G401 (cell line): ENCODE measurements at places on chromosomes 11 and 22. TPM values are rescaled to one million over a fixed set of nuclear protein-coding genes. Genes with fewer than 3 reads are reported as not detected.

Gene CCDC15
- 2.6 and 3.8 TPM in 2 replicates for total RNA-seq

Gene HBE1
- total RNA-seq = not detected in 2 replicates

Gene GPHA2
- total RNA-seq = 0.54 and 0.80 TPM in 2 replicates

Gene ACTN3
- 32.1 and 42.0 TPM in 2 replicates for total RNA-seq

Gene INPP5J
- 0.74 and 3.0 TPM in 2 replicates for total RNA-seq

Gene RTCB
- 181 and 217 TPM in 2 replicates for total RNA-seq

Gene ADM
- total RNA-seq = 209 and 276 TPM in 2 replicates

Gene GAS2L1
- total RNA-seq = 13.2 and 26.3 TPM in 2 replicates

Gene AQP11
- 0.47 TPM in 1 of 2 replicates, not detected in the other for total RNA-seq

Gene ELFN2
- total RNA-seq = under 0.01 TPM in 1 of 2 replicates, not detected in the other

Gene USP28
- total RNA-seq = 37.8 and 40.4 TPM in 2 replicates

Gene PLEKHB1
- total RNA-seq = 2.6 and 18.0 TPM in 2 replicates

Gene CASP5
- total RNA-seq = not detected in 2 replicates

Gene SCUBE2
- 0.06 TPM in 1 of 2 replicates, not detected in the other for total RNA-seq

Gene BTBD18
- not detected in 2 replicates for total RNA-seq

Gene PYGM
- total RNA-seq = 8.6 and 11.6 TPM in 2 replicates
